ENCODE measurements at places on chromosomes 5 and 9.

- no peak for DNase-seq
Measured at GRCh38 chr5:153711755-153712154, 221.3 kb downstream of the GRIA1 start.

DNA sequence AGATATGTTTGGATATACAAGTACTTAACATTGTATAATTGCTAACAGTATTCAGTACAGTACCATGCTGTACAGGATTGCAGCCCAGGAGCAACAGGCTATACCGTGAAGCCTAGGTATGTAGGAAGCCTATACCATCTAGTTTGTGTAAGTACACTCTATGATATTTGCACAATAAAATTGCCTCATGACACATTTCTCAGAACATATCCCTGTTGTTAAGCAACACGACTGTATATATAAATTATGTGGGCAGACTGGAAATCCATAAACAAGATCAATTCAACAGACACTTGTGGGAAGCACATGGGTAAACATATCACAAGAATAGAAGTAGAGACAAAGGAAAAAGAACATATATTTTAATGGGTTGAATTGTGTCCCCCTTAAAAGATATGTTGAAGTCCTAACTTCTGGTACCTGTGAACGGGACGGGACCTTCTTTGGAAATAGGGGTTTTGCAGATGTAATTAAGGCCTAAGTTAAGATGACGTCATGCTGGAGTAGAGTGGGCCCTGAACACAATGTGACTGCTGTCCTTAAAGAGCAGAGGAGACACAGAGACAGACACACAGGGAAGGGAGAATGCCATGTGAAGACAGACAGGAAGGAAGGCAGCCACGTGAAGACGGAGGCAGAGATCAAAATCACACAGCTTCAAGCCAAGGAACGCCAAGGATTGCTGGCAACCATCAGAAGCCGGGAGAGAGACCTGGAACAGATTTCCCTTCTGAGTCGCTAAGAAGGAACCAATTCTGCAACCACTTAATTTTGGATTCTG, 76.3 kb downstream of the SCAI start:
- no peak for DNase-seq

DNA sequence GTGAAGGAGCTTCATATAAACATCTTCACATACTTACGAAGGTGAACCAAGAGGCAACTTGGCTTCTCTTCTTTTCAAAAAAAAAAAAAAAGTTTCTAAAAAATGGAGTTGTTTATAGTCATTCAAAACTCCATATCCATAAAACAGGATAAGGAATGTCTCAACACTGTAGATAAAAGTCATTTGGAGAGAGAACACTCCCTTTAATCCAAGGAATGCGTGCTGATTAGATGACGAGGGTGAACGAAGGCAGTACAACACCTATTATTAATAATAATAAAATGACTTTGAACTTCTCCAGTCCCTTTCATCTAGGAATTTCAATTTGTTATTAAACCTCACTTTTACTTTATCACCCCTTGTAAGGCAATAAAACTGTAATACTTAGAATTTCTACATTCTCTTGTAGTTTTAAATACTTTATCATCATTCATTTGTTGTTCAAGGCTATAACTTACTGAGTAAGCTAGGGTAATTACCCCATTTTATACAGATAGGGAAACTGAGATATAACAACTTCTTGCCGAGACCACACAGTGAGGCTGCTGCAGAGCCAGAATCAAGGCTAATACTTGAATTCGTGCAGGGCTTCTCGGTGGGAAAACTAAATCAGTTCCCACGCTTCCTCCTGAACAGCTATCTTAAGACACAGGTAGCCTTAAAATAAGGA, 377.1 kb downstream of the EFNA5 start:
- DNase-seq: no peak

- no peak for DNase-seq
Measured at GRCh38 chr9:133791735-133792649, 53.8 kb upstream of the SARDH start.

DNA sequence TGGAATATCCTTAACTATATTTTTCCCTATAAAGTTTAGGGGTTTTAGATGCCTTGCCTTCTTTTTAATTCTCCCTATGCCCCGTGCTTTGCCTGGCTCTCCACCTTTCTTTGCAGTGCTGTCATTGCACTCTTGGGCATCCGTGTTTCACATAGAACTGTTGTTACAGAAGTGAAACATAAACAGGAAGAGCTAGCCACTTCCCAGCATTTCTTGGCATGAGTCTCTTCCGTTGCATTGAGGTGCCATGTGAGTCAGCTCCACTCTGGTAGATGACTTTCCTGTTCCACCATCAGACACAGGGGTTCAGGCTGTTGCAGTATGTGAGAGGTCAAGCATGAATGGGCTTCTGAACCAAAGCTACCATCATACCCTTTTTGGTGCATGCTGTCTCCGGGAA, 73.4 kb downstream of the ANGPTL2 start:
- DNase-seq: no peak

All from activated CD4-positive, CD25-positive, alpha-beta regulatory T cell treated with anti-CD3 and anti-CD28 coated beads, Interleukin-2, amount 50 U/mL, for 72 hours (primary cell).